ENCODE measurements at places on chromosomes 6 and 20.

DNA sequence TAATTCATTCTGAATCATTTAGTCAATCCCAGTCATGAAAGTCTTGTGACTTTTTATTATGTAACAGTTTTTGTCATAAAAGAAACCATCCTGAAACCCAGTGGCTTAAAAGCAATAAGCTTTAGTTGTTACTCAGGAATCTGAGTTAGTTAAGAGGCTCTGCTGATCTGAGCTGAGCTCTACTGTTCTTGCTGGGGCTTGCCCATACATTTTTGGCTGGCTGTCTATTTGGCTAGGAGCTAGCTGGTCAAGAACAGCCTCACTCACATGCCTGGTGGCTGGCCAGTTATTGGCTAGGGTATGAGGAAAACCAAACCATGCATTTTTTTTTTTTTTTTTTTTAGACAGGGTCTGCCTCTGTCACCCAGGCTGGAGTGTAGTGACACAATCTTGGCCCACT lies 10.6 kb downstream of the TCF21 start:
- no peak for DNase-seq

- no peak for DNase-seq
Measured at GRCh38 chr6:90493332-90493731, 93.5 kb downstream of the MAP3K7 start.

- DNase-seq: no peak
Measured at GRCh38 chr6:20129290-20130088, 82.8 kb downstream of the MBOAT1 start.

GRCh38 chr20:38857703-38858102 lies 52.2 kb downstream of the PPP1R16B start:
- no peak for DNase-seq

DNA sequence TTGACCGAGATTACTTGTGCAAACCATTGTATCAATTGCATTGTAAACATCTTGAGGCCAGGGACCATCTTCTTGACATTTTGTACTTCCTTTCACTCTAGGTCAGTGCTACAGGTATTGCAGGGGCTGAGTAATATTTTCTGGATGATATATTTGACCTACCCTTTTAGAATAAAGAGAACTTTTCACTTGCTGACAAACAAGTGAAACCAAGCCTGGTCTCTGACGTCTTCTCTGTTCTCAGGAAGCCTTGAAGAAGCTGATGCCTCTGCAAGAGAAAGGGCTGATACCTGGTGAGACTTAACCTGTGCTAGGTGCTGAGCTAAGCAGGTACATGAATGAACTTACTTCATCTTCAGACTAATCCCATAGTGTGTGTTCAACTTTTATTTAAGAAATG lies 60.5 kb upstream of the GGTLC1 start:
- DNase-seq: no peak
